ENCODE measurements at places on chromosomes 7 and 10. TPM values are rescaled to one million over a fixed set of nuclear protein-coding genes. Genes with fewer than 3 reads are reported as not detected.

The TAC1 gene
- not detected for total RNA-seq

The TRIM50 gene
- 0.20 TPM for total RNA-seq

The INTS1 gene
- 49.2 TPM for total RNA-seq

The TFPI2 gene
- total RNA-seq, result 7.1 TPM

The CPED1 gene
- total RNA-seq, result 39.2 TPM

The PCGF6 gene
- total RNA-seq, result 5.5 TPM

- H3K27ac ChIP-seq, result no peak overlapping the region
- no peaks in the 10 kb centered on the region for H3K4me1 ChIP-seq
- peaks cover 15% of the 10 kb centered on the region for H3K27me3 ChIP-seq
- H3K36me3 ChIP-seq, result no peaks in the 10 kb centered on the region
- no peak overlapping the region for H3K4me3 ChIP-seq
Observed at GRCh38 chr10:130747356-130747755, 564.2 kb downstream of the TCERG1L start.

DNA sequence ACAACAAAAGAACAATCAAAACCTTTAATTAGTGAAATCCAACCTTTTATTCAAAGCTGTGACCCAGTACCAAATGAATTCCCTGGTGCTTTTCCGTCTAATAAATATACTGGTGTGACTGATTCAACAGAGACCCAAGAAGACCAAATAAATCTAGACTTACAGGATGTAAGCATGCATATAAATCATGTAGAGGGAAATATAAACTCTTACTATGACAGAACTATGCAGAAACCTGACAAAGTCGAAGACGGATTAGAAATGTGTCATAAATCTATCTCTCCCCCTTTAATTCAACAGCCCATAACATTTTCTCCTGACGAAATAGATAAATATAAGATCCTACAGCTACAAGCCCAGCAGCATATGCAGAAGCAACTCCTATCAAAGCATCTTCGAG, 540.6 kb upstream of the TEX47 start:
- no peak overlapping the region for H3K27ac ChIP-seq
- H3K27me3 ChIP-seq, result no peaks in the 10 kb centered on the region
- no peaks in the 10 kb centered on the region for H3K36me3 ChIP-seq
- no peak overlapping the region for H3K4me3 ChIP-seq

DNA sequence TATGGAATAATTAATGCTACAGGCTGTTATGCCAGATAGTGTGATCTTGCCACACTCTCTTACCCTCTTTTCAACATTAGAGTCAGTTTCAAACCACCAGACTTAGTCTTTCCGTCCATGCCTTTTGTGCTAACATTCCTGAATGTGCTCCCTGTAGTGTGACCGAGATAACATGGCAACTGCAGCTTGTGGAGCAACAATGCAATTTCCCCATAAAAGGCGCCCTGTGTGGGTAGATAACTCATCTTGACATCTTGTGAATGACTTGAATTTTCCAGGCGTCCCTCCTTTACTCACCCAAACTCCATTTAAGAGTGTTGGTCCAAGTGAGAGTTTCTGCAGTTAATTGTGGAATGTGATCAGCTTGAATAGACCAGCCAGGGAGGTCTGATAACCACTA, 99.6 kb downstream of the DNAH11 start:
- H3K27me3 ChIP-seq, result peaks cover 5% of the 10 kb centered on the region
- DNase-seq, result no peak
- H3K27ac ChIP-seq, result no peak overlapping the region
- H3K4me1 ChIP-seq, result no peaks in the 10 kb centered on the region

Data from upper lobe of right lung (tissue), 1 donor.